ENCODE measurements at places on chromosomes 7 and 10.

- peaks cover 7% of the 10 kb centered on the region for H3K36me3 ChIP-seq
- H3K4me3 ChIP-seq, result no peak overlapping the region
- H3K27me3 ChIP-seq, result no peaks in the 10 kb centered on the region
- H3K4me1 ChIP-seq, result peaks cover 6% of the 10 kb centered on the region
- no peak for DNase-seq
Measured at GRCh38 chr7:39633563-39634477, 10.4 kb downstream of the RALA start.

DNA sequence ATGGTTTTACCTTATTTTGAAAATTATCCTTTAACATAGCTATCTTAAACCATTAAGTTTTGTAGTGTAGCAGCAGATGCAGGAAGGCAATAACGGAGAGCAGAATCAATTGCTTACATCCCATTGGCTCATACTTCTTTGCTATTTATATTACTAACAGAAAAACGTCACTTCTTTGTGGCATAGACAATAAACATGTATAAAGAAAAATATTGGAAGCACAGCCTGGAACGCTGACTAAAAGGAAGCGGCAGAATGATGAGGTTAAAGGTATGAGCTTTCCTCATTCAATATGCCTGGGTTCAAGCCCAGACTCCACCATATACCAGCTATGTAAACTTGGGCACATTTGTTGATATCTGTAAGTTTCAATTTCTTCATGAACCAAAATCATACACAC lies 24.0 kb upstream of the BMPER start:
- no peak for DNase-seq
- H3K4me1 ChIP-seq, result peaks cover 3% of the 10 kb centered on the region
- H3K27ac ChIP-seq, result no peak overlapping the region
- no peaks in the 10 kb centered on the region for H3K27me3 ChIP-seq
- H3K36me3 ChIP-seq, result no peaks in the 10 kb centered on the region
- no peak overlapping the region for H3K4me3 ChIP-seq

- no peaks in the 10 kb centered on the region for H3K4me1 ChIP-seq
- peaks cover 24% of the 10 kb centered on the region for H3K36me3 ChIP-seq
- no peaks in the 10 kb centered on the region for H3K27me3 ChIP-seq
Measured at GRCh38 chr7:149226840-149227494, 12.5 kb upstream of the ZNF212 start.

DNA sequence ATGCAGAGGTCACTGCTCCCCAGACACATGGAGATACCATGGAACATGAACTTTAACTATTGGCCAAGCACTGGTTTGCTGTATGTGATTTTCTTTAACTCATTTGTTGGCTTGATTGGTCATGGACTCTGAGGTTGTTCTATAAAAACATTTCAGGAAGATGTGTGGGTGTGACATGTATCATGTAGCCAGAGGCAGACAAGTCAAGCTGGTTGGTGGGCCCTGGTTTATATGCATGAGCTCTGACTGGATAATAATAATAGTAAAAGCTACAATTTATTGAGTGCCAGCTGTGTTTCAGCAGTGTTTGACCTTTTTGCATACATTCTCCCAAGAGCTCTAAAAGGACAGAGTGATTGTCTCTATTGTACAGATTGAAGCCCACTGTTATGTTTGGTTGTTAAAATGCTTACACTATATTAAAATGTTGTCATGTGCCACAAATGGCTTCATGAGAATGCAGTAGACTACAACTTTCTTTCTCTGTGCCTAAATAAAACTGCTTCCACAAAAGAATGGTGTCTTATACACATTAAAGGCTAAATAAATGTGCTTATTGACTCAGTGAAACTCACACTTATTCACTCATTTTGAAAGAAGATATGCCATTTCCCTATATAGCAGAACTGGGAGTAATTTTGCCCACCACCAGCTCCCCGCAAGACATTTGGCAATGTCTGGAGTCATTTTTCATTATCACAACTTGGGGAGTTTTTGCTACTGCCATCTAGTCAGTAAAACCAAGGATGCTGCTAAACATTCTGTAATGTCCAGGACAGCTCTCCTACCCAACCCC lies 243.6 kb upstream of the NFE2L3 start:
- H3K27me3 ChIP-seq, result no peaks in the 10 kb centered on the region
- H3K36me3 ChIP-seq, result no peaks in the 10 kb centered on the region
- no peak for DNase-seq
- H3K4me3 ChIP-seq, result no peak overlapping the region
- no peak overlapping the region for H3K27ac ChIP-seq
- H3K4me1 ChIP-seq, result no peaks in the 10 kb centered on the region

Measured in muscle of leg (tissue), 16 donors.